ENCODE measurements at places on chromosomes 1 and 21.

GRCh38 chr21:44010429-44010828 lies 1.7 kb upstream of the TRAPPC10 start:
- no peak for DNase-seq

GRCh38 chr1:86448670-86449069 lies 20.1 kb upstream of the CLCA1 start:
- DNase-seq, result no peak

- no peak for DNase-seq
Observed at GRCh38 chr1:59241909-59242308, 55.0 kb upstream of the FGGY start.

GRCh38 chr1:242241936-242242335 lies 243.0 kb upstream of the MAP1LC3C start:
- DNase-seq, result no peak

GRCh38 chr1:28755701-28756100 lies 19.0 kb downstream of the YTHDF2 start:
- DNase-seq, result no peak

DNA sequence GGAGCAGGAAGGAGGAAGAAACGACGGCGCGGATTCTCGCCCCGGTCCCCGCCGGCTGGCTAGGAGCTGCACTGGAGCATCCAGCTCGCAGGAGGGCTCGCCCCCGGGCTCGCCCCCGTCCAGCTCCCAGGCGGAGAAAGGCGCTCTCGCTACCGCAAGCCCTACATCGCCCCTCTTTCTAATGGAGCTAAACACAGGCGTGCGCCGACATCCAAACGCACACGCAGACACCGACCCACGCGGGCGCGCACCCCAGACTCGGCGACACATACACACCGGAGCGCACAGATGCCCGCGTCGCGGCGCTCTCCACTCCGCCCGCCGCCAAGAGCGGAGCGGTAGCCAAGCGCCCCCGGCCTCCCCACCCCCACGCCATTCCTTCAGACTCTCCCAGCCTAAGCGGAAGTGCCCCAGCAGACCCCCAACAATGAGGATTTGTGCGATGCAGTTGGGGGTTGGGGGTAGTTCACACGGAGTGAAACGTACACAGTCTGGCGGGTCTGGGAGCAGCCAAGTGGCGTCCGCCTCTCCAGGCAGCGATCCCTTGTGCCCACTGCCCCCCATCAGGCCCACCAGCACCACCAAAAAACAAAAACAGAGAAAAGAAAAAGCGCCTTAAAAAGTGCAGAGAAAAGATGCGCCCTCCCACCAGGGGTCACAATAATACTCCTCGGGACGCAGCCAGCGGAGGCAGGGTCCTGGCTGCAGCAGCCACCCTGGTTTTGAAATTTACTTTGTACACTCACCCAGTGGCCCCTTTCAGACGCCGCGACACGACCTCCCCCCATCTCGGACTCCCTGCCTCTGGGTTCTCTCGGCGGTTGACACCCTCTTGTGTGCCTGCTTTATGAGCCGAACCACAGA lies 1.4 kb downstream of the DAB1 start:
- DNase-seq, result no peak
